ENCODE measurements at places on chromosomes 1 and 21. TPM values are rescaled to one million over a fixed set of nuclear protein-coding genes. Genes with fewer than 3 reads are reported as not detected.

DNA sequence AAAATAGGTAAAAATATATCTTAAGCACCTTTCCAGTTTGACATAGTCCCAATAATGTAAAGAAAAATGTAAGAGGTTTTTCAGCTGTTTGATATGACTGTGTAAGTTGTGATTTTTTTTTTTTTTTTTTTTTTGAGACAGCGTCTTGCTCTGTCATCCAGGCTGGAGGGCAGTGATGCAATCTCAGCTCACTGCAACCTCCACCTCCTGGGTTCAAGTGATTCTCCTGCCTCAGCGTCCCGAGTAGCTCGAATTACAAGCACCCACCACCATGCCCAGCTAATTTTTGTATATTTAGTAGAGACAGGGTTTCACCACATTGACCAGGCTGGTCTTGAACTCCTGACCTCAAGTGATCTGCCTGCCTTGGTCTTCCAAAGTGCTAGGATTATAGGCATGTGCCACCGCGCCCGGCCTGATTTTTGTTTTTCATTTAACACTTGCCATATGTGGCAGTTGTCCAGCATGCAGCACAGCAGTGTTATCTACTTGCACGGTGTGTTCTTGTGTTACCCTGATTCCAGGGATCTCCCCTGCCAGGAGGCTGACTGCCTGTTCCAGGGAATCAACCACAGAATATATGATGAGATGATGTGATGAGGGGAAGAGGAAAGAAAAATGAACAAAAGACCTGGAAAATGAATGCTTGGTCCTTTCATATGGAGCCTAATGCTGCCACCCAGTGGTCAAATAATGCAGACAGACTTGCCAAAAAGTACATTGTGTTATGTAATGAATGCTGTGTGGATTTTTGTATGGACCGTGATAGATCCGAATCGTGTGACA, 79.0 kb downstream of the RAVER2 start:
- peak; percentile 73 for DNase-seq

DNA sequence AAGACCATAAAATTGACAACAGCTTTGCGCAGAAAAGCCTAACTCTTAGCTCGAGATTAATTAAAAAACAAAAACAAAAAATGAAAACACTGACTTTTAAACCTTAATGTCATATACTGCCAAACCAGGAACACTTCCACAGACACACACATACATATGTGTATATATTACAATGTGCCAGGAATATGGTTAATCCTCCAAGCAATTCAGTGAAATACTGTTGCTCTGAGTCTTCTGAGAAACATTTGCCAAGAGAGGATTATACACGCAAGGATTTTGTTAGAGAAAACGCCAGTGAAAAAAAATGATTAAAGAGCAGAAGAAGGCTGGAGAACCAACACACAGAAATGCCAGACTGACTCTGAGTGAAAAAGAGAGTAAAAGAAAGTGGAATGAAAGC, 116.7 kb upstream of the CHRM3 start:
- no peak for DNase-seq

Gene SH2D1B
- 0.71 TPM for total RNA-seq

GRCh38 chr1:152448095-152448494, 34.0 kb upstream of the CRNN start:
- peak; percentile 23 for DNase-seq

DNA sequence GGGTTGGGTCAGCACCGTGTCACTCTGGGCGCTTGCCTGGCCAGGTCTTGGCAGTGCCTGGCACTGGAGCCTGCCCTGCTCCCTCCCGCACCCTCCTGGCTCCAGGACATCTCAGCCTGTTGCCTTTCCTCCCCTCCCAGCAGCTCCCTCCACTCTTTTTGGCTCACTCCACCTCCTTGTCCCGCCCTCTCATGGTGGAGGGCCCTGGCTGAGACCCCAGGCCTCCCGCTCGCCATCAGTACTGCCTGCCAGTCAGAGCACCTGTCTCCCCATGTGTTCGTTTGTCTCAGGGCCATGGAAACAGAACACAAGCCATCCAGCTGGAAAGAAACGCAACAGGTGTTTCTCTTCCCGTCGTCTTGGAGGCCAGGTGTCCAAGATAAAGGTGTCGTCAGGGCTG, 61.0 kb downstream of the B3GALT5 start:
- DNase-seq, result no peak

Gene C8B
- not detected for total RNA-seq

DNA sequence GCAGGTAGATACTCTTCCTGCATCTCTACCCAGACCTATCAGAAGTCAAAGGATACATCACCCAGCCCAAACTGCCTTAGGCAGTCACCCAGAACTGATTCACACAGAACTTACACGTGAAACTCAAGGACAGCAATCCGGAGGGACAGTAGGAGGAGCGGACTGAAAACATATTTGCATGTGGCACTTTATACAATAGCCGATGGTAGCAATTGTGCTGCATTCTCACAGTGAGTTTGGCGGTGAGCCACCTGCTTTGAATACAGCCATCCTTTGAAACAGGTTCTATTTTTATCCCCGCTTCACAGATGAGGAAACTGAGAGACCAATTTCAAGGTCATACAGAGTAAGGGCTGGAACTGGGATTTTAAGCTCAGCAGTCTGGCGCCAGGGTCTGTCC, 69.5 kb downstream of the EDEM3 start:
- DNase-seq, result no peak

- peak; percentile 18 for DNase-seq
Measured at GRCh38 chr21:44732956-44733355, 21.6 kb upstream of the TSPEAR start.

DNA sequence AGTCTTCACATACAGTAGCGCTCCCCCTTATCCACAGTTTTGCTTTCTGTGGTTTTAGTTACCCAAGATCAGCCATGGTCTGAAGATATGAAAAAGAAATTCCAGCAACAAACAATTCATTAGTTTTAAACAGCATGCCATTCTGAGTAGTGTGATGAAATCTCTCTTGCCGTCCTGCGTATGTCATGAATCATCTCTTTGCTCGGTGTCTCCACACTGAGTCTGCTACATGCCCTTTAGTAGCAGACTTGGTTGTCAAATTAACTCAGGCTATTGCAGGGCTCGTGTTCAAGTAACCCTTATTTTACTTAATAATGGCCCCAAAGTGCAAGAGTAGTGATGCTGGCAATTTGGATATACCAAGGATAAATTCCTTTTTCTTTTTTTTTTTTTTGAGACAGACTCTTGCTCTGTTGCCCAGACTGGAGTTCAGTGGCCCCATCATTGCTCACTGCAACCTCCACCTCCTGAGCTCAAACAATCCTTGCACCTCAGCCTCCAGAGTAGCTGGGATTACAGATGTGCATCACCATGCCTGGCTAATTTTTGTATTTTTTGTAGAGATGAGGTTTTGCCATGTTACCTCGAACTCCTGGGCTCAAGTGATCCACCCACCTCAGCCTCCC, 22.6 kb downstream of the PHACTR4 start:
- peak; percentile 88 for DNase-seq

- DNase-seq, result no peak
Measured at GRCh38 chr21:34980423-34981115, 68.5 kb downstream of the RUNX1 start.

GRCh38 chr1:204836856-204837255, 33.8 kb upstream of the NFASC start:
- DNase-seq, result peak; percentile 53

DNA sequence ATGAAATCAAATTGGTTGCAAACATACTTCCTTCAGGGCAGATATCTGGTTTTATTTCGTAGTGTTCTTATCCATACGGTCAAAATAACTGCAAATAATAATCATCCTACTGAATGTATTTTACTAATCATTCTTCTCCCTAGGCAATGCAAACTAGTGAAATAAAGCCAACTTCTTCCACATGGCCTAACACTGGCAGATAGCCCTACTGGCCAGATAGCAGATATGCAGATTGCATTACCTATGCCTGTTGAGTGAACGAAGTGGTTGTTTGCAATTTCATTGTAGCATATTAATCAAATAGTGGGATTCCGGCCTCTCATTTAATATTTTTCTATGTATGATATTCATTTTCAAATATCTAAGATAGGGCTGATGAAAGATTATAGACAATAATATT, 116.2 kb downstream of the CENPF start:
- no peak for DNase-seq

- no peak for DNase-seq
Measured at GRCh38 chr1:219265026-219265515, 91.4 kb downstream of the LYPLAL1 start.

GRCh38 chr1:105636052-105636451, 1420.4 kb upstream of the PRMT6 start:
- no peak for DNase-seq

DNA sequence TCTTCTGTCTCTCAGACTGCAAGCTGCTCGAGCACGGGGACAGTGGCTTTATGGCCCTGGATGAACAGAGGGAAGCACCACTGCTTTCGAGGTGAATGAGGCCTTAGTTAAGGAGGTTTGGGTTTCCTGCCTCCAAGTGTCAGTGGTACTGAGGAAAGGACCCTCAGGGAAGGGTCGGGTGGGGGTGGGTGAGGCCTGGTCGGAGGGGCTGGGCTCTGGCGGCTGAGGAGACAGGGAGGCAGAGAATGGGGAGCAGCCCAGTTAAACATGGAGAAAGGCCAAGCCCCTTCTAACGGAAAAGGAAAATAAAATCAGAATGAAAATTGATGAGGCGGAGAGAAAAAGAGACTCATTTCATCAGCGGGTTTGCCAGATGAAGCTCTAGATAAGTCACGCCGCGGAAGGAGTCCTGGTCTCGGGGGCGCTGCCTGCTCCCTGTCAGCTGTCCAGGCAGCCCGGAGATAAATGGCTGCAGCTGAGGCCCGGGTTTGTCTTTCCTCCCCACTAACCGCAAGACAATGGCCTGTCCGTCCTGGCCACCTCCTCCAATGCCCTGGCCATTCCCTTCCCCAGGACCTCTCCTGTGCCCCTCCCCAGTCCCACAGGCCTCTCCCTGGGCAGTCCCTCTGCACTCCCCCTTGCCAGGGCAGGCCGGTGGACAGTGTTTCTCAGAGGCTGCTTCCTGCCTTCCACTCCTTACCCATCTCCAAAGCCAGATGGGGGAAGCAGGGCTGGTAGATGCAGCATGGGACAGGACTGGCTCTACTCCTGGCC, 55.2 kb downstream of the LRRN2 start:
- DNase-seq, result no peak

GRCh38 chr1:65949230-65949626, 156.5 kb downstream of the PDE4B start:
- peak; percentile 10 for DNase-seq

Gene ITLN1
- total RNA-seq, result not detected

- DNase-seq, result no peak
Measured at GRCh38 chr1:211009944-211010343, 124.0 kb downstream of the KCNH1 start.

DNA sequence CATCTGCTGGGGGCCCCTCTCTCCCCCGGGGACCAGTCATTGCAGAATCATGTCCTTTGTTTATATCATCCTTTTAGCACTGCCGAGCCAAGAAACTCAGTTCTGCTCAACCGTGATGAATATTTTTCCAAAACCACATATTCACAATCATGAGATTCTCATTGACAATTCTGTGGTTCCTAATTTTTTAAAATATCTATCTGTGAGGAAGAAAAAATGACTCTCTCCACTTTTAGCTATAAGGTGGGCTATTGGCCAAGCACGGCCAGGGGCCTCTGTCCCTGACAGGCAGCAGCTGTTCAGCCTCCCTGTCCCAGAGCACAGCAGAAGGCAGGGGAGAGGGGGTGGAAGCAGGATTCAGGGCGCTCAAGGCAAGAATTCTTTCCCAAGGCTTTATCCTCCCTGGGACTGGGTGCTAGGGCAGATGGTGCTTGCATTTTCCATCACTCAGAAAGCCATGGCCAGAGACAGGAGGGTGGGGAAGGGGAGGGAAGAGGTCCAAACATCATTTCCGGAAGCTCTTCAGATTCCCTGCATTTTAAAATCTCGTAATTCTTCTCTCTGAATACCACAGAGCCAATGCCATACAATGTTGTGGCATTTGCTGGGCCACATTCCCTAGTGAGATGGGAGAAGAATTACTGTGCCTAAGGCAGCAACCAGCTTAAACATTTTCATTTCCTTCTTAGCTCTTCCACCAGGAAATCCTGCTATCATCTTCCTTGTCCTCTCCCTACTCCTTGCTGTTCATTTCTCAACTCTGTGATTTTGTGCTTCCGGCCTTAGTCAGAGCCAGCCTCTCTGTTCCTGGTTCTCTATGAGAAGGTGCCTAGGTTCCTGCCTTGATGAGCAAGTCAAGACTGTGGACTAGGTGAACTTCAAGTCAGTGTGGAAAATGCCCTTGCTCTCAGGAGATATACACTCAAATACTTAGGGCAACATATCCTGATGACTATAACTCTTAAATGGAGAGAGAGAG, 60.3 kb downstream of the KCNJ6 start:
- peak; percentile 93 for DNase-seq

DNA sequence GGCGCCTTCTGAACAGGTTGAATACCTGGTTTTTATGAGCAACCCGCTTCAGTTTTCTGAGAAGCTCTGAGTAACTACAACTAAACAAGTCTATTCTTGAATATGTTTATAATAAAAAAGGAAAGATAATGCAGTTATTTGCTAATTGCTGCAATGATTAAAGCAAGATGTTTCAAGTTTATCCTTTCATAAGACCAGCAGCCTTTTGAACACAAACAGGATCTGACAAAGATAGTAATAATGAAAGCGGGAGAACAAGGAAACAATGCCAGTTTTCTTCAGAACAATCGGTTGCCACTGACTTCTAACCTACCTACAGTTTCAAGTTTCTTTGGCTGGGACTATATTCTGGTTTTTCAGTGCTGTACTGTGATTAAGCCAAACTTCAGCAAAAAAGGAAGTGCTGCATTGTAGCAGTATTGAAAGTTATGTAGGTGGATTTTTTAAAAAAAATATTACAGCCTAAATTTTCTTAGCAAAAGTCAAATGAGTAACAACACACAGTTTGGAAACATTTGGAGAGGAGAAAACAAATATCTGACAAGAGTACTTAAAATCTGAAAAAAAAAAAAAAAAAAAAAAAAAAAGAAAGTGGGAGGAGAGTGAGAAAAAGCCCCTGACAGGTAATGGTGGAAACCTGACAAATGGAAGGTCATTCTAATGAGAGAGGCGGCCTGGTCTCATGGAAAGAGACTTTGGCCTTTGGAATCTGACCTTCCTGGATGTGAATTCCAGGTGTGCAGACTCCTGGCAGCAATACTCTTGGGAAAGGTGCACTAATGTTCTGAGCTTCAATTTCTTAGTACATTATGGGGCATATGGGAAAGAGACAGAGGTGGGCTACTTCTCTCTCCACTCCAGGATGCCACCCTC, 11.4 kb downstream of the KCNJ15 start:
- no peak for DNase-seq
